ENCODE measurements at places on chromosomes 5 and 9.
A peak's percentile ranks its signal among the peaks of the same experiment; 100 is the strongest.

GRCh38 chr9:133954862-133955529, 37.1 kb downstream of the VAV2 start:
- no peak for DNase-seq

DNA sequence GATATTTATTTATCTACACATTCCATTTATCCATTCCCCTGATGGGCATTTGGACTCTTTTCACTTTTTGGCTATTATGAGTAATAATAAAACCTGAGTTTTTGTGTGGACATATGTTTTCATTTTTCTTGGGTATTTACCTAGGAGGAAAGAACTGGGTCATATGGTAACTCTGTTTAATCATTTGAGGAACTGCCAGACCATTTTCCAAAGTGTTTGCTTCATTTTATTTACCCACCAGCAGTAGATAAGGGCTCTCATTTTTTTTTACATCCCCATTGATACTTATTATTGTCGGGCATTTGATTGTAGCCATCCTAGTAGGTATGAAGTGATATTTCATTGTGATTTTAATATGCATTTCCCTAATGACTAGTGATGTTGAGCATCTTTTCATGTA, 7.7 kb upstream of the PTPDC1 start:
- DNase-seq, result no peak

DNA sequence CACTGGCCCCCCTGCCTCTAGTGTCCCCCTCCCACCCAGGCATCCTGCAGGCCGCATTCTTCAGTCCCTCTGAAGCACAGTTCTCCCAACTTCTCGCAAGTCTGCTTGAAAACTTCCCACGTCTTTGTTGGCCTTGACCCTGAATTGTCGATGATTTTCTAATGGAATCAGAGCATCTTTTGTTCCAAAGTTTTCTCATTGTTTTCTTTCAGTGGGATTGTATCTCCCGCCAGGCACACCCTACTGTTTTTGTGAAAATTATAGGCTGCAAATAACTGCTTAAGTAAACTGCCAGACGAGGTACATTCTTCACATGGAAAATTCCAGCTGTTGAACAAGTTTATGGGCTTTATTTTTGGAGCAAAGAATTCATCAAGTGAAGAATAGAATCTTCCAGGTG, 122.6 kb upstream of the SLC25A48 start:
- DNase-seq, result no peak

- no peak for DNase-seq
Measured at GRCh38 chr9:19375538-19375937, 4.5 kb downstream of the RPS6 start.

DNA sequence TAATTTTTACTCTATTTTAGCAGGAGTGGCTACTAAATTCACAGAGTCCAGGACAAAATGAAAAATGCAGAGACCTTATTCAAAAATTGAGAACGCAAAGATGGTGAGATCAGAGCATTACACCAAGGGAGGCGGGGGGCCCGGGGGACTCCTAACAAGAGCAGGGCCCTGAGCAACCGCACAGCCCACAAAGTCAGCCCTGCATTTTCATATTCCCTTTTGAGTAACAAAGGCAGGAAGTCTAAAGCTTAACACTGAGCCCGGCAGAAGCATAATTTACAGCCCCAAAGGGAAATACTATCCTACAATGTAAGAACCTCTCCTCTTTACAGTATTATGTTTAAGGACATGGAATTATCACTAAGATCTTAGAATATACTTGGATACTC, 69.4 kb downstream of the TLE1 start:
- no peak for DNase-seq

- no peak for DNase-seq
Measured at GRCh38 chr5:41956943-41957342, 31.9 kb downstream of the FBXO4 start.

DNA sequence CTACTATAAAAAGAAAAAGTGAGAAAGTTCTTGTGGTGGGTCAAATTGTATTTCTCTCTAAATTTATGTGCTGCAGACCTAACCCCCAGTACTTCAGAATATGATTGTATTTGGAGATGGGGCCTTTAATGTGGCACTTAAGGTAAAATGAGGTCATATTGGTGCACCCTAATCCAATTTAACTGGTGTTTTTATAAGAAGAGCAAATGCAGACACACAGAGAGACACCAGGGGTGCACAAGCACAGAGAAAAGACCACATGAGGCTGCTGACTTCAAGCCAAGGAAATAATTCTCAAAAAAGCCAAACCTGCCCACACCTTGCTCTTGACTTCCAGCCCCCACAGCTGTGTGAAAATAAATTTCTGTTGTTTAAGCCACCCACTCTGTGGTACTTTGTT, 80.2 kb upstream of the HTR4 start:
- DNase-seq, result no peak

DNA sequence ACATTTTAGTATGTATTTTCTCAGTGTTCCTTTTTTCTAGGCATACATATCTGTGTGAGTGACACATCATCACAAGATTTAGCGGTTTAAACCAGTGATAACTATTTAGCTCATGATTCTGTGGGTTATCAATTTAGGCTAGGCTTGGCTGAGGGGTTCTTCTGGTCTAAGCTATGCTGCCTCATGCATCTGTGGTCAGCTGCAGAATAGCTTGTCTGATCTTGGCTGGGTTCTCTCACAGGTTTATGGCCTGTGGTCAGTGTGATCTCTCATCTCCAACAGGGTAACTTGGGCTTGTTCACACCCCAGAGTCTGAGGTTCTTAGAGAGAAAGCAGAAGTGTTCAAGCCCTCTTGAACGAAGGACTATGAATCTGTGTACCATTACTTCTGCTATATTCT, 363.3 kb downstream of the KDM4C start:
- DNase-seq, result no peak

DNA sequence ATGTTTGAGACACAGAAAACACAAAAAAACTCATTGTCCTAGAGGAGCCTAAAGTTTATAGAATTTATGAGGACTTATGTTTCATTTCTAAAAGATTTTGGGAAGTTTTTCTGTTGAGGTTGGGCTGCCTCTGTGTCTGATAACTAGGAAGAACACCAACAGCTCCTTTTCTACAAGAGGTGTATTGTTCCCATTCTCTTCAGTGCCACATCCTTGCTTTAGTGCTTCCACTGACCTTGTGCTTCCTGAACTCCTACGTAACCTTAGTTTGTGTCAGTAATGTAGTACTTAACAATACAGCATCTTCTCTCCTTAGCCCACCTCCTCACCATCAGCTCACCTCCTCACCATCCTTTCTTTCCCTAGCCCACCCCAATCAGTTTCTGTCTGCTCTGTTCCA, 117.3 kb upstream of the TNC start:
- no peak for DNase-seq

GRCh38 chr5:116502616-116503015, 72.0 kb downstream of the SEMA6A start:
- no peak for DNase-seq

GRCh38 chr5:763998-764781, 20.3 kb downstream of the ZDHHC11B start:
- DNase-seq, result no peak

- DNase-seq, result no peak
Measured at GRCh38 chr5:55599148-55600050, 64.6 kb upstream of the PLPP1 start.

- DNase-seq, result no peak
Measured at GRCh38 chr5:107232788-107233187, 437.9 kb downstream of the EFNA5 start.

DNA sequence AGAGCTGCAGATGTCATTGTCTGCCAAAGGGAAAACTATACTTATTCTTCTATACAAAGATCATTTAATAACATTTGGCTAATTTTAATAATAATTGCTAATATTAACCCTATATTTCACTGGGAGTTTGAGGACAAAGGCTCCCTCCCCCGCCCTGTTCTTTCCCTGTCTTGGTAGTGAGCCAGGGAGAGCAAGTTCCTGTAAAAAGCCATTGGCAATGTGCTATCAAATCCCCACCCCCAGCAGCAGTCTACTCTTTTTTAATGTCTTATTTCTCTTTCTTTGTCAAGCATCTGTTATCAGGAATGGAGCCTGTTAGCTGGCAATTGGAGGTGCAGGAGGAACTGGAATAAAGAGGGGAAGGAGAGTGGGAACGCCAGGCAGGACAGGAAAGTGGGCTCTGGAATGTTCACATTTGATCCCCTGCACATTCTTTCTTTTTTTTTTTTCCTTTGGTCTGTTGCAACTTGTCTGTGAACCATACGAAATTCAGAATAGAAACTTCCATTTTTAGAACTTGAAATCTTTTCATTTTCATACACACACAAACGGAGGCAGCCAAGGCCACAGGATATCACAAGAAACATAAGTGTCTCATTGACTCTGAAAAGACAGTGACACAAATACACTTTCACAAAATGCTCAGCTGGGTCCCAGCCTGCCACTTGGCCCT, 664.8 kb upstream of the ZNF608 start:
- peak; percentile 71 for DNase-seq

DNA sequence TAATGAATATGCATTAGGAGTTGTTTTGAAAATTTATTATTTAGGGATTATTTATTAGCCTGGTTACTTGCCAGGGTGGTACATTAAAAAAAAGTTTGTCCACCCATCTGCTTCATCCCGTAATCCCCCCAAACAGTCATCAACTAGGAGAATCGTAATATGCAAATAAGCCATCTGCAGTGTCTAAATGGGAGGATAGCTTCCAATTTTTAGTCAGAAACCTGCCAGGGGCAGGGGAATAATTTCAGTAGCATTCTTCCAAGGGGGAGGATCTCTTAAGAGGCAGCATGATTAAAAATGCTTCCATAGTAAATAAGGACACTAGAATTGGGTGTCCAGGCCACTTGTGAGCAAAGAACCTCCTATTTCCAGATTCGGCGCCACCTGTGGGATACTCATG, 43.3 kb downstream of the SH3GL2 start:
- no peak for DNase-seq

GRCh38 chr5:39130716-39131115, 56.5 kb upstream of the RICTOR start:
- no peak for DNase-seq

GRCh38 chr5:118700510-118700909, 287.8 kb downstream of the DTWD2 start:
- no peak for DNase-seq

DNA sequence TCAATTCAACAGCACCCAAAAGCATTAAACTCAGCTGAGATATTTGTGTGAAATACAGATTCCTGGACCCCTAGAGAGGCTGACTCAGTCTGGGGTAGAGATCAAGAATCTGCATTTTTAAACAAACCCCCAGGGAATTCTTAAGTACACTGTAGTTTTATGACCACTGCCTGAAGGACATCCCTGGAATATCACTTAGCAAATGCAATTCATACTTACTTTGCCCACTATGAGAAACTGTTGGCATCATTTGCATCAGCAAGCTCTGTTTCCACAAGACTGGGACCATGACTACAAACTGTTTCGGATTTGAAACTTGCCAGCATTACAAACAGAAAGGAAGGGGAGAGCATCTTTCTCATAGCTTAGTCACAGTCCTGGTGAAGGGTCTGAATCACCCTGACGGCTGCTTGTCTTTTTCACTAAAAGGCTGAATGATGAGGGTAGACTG, 63.7 kb downstream of the MLLT3 start:
- no peak for DNase-seq

Measured in globus pallidus (tissue), 1 donor.